ENCODE measurements at places on chromosomes 2 and 18.
A peak's percentile ranks its signal among the peaks of the same experiment; 100 is the strongest.

GRCh38 chr2:31284107-31284506, 50.2 kb downstream of the EHD3 start:
- H3K4me1 ChIP-seq: no peaks in the 10 kb centered on the region
- H3K27ac ChIP-seq: no peak overlapping the region
- H3K27me3 ChIP-seq: no peaks in the 10 kb centered on the region
- no peak overlapping the region for H3K4me3 ChIP-seq
- no peaks in the 10 kb centered on the region for H3K36me3 ChIP-seq

- no peaks in the 10 kb centered on the region for H3K27me3 ChIP-seq
- H3K4me1 ChIP-seq: peaks cover 12% of the 10 kb centered on the region
- no peaks in the 10 kb centered on the region for H3K36me3 ChIP-seq
- H3K4me3 ChIP-seq: no peak overlapping the region
Measured at GRCh38 chr2:85011747-85012146, 40.8 kb downstream of the KCMF1 start.

DNA sequence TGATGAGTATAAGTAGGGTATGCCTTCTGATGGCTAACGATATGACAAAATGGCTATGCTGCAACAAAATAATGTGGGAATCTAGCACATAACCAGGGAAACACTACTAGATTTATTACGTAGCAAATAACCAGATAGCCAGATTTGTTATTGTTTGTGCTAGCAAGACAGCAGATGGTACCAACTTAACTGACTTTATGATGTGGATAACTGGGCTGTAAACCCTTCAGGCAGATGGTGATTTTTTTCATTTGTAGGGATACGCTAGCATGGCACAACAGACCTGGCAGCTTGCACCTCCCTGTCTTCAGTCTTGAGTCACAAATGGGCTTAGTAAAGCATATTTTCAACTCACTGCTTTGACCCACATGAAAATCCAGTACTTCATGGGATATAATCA, 48.7 kb downstream of the PRELID3A start:
- no peaks in the 10 kb centered on the region for H3K27me3 ChIP-seq
- no peaks in the 10 kb centered on the region for H3K4me1 ChIP-seq
- no peak for DNase-seq

- no peak overlapping the region for H3K4me3 ChIP-seq
- H3K4me1 ChIP-seq: no peaks in the 10 kb centered on the region
- no peaks in the 10 kb centered on the region for H3K36me3 ChIP-seq
- DNase-seq: no peak
Measured at GRCh38 chr18:62101321-62101721, 85.5 kb downstream of the PIGN start.

- H3K27ac ChIP-seq: no peak overlapping the region
- no peak for DNase-seq
- no peaks in the 10 kb centered on the region for H3K4me1 ChIP-seq
- H3K36me3 ChIP-seq: no peaks in the 10 kb centered on the region
- no peak overlapping the region for H3K4me3 ChIP-seq
- no peaks in the 10 kb centered on the region for H3K27me3 ChIP-seq
Measured at GRCh38 chr2:237457388-237457941, 29.6 kb upstream of the MLPH start.

GRCh38 chr2:44713170-44713569, 228.3 kb upstream of the SIX3 start:
- no peak overlapping the region for H3K27ac ChIP-seq
- no peak for DNase-seq
- no peaks in the 10 kb centered on the region for H3K36me3 ChIP-seq
- no peak overlapping the region for H3K4me3 ChIP-seq

DNA sequence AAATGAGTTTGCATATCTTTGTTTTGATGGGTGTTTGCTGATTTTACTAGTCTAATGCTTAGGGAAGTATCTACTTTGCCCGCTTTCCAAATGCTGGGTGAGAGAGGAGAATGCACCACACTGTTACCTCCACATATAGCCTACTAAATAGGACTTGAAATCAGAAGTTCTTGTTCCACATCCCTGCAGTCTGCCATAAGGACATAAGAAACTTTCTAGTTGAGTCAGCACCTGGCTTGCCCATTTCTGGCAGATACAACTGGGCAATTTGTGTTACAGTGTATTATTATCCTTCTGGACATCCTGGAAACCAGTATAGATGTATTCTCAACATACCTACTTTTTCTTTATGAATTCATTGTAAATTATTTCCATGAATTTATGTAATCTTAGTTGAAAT, 29.5 kb downstream of the ANXA4 start:
- no peak overlapping the region for H3K4me3 ChIP-seq
- no peak for DNase-seq
- peaks cover 47% of the 10 kb centered on the region for H3K4me1 ChIP-seq
- H3K36me3 ChIP-seq: no peaks in the 10 kb centered on the region
- H3K27me3 ChIP-seq: no peaks in the 10 kb centered on the region

DNA sequence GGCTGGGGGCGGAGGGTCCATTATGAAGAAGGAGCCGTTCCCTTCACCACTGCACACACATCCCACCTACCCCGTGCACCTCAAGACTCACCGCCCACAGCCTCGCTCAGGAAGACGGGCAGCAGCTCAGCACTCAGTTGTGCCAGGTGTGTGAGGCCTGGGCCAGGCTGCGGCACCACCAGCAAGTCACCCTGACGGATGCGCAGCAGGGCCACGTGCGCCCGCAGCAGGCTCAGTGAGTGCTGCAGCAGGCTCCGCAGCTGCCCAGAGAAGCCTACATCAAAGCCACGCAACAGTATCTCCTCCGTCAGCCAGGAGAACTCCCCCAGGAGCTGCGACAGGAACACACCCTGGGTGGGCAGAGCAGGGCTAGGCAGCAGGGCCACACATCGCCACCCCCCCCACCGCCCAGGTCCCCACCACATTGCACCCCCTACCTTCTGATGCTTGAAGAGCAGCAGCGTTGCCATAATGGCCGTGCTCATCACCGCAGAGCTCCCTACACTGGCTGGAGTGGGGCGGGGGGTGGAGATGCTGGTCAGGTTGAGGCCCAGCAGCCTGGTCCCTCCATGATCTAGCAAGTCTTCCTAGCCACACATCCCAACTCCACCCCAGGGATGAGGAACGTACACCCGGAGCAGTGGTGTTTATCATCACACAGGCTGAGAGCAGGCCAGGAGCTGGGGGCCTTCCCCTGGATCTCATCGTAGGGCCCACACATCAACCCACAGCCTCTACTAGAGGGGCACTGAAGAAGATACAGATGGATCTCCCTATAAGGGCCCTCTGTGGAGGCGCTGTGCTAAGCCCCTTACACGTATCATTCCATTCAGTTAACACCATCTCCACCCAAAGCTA, 10.2 kb downstream of the GPAT2 start:
- peak; percentile 50 for DNase-seq
- H3K27me3 ChIP-seq: no peaks in the 10 kb centered on the region
- H3K4me1 ChIP-seq: no peaks in the 10 kb centered on the region

- H3K36me3 ChIP-seq: no peaks in the 10 kb centered on the region
- no peak overlapping the region for H3K4me3 ChIP-seq
- no peaks in the 10 kb centered on the region for H3K27me3 ChIP-seq
- no peak overlapping the region for H3K27ac ChIP-seq
- DNase-seq: no peak
- H3K4me1 ChIP-seq: no peaks in the 10 kb centered on the region
Measured at GRCh38 chr2:115833196-115833595, 1390.8 kb downstream of the DPP10 start.

- H3K4me1 ChIP-seq: no peaks in the 10 kb centered on the region
- H3K27ac ChIP-seq: no peak overlapping the region
- no peaks in the 10 kb centered on the region for H3K36me3 ChIP-seq
- no peak overlapping the region for H3K4me3 ChIP-seq
Measured at GRCh38 chr2:16952805-16953204, 287.2 kb upstream of the CYRIA start.

DNA sequence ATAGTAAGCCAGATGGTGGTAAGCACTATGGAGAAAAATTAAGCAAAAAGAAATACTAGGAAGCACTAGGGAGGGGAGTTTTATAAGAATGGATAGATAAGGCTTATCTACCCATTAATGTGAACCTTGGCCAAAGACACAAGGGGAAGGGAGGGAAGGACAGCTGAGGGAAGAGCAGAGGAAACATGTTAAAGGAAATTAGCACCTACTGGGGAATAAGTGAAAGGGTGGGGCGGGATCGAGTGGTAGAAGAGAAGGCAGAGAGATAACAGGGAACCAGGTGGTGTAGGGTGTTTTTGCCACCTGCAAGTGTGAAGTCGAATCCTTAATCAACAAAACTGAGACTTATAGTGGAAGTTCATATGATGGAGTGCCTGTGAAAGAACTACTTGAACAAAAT, 1.7 kb downstream of the UNC80 start:
- no peak overlapping the region for H3K4me3 ChIP-seq
- no peak overlapping the region for H3K27ac ChIP-seq
- no peaks in the 10 kb centered on the region for H3K4me1 ChIP-seq
- H3K36me3 ChIP-seq: no peaks in the 10 kb centered on the region

GRCh38 chr2:203412546-203413331, 84.5 kb downstream of the ABI2 start:
- no peak overlapping the region for H3K4me3 ChIP-seq
- no peaks in the 10 kb centered on the region for H3K4me1 ChIP-seq
- no peak for DNase-seq
- H3K27ac ChIP-seq: no peak overlapping the region
- H3K27me3 ChIP-seq: no peaks in the 10 kb centered on the region

- H3K36me3 ChIP-seq: no peaks in the 10 kb centered on the region
- H3K27ac ChIP-seq: no peak overlapping the region
- no peak for DNase-seq
- H3K27me3 ChIP-seq: no peaks in the 10 kb centered on the region
- no peak overlapping the region for H3K4me3 ChIP-seq
Measured at GRCh38 chr18:52894801-52895200, 554.8 kb downstream of the DCC start.

DNA sequence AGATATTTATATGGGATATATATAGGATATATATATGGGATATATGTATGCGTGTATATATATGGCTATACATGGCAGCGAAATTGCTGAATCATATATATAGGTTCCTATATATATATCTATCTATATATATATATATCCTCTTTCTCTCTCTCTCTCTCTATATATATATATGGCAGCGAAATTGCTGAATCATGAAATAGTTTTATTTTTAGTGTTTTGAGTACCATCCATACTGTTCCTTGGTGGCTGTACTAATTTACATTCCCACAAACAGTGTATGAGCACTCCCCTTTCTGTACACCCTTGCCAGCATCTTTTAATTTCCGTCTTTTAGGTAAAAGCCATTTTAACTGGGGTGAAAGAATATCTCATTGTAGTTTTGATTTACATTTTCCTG, 397.6 kb upstream of the LINC00305 start:
- H3K27me3 ChIP-seq: no peaks in the 10 kb centered on the region
- no peak for DNase-seq
- no peak overlapping the region for H3K27ac ChIP-seq
- H3K4me3 ChIP-seq: no peak overlapping the region
- H3K4me1 ChIP-seq: no peaks in the 10 kb centered on the region

- H3K4me3 ChIP-seq: no peak overlapping the region
- H3K4me1 ChIP-seq: no peaks in the 10 kb centered on the region
- no peaks in the 10 kb centered on the region for H3K27me3 ChIP-seq
- no peak overlapping the region for H3K27ac ChIP-seq
- no peaks in the 10 kb centered on the region for H3K36me3 ChIP-seq
- no peak for DNase-seq
Measured at GRCh38 chr18:35117951-35118411, 76.8 kb downstream of the MAPRE2 start.

DNA sequence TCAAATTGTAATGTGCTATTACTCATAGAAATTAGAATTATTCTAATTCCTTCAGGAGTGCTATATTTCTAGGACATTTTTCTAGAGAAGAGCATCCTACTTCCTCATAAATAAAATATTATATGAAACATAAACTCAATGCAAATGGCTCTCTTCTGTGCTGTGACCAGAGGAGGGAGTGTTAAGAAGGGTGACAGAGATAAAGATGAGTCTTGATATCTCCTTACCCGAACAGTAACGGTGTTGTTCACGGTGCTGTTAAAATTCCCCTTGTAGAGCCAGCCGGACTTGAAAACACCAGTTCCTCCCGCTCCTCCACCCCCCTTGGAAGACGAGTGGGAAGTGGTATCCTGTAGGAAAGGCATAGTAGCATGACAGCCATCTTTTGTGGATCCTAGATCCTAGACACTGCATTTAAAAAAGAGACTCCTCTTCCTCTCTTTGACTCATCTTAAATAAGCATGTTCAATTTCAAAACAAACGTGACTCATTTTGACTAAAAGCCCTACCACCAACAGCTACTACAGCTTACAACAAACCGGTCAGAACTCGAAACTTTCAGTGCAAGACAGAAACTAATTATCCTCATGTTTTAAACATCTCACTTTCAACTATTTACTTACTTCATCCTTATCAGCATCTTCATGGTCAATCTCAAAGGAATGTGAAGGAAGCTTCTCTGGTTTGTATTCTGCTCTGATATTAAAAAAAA, 156.3 kb downstream of the DOCK10 start:
- H3K4me3 ChIP-seq: no peak overlapping the region
- H3K27ac ChIP-seq: no peak overlapping the region
- no peak for DNase-seq
- H3K27me3 ChIP-seq: no peaks in the 10 kb centered on the region
- H3K36me3 ChIP-seq: no peaks in the 10 kb centered on the region

DNA sequence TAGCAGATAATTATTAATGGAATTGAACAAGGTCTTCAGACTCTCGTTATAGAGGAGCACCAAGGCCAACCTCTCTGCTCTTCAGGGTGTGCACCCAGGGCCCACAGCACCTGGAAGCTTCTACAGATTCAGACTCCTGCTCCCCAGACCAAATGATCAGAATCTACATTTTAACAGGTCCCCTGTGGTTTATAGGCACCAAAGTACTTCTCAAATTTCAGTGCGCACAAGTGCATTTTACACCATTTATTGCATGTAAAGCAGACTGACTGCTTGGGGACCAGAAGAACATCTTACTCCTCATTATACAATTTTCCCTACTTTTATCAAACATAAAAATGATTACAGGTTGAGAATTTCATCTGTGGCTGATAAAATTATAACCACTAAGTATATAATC, 163.9 kb downstream of the COL4A4 start:
- H3K36me3 ChIP-seq: peaks cover 4% of the 10 kb centered on the region
- H3K27ac ChIP-seq: no peak overlapping the region
- H3K4me3 ChIP-seq: no peak overlapping the region
- H3K4me1 ChIP-seq: no peaks in the 10 kb centered on the region
- no peaks in the 10 kb centered on the region for H3K27me3 ChIP-seq

GRCh38 chr18:8824846-8825245, 119.5 kb downstream of the MTCL1 start:
- no peak overlapping the region for H3K4me3 ChIP-seq
- H3K36me3 ChIP-seq: no peaks in the 10 kb centered on the region
- DNase-seq: no peak
- H3K27ac ChIP-seq: no peak overlapping the region
- no peaks in the 10 kb centered on the region for H3K4me1 ChIP-seq
- no peaks in the 10 kb centered on the region for H3K27me3 ChIP-seq

DNA sequence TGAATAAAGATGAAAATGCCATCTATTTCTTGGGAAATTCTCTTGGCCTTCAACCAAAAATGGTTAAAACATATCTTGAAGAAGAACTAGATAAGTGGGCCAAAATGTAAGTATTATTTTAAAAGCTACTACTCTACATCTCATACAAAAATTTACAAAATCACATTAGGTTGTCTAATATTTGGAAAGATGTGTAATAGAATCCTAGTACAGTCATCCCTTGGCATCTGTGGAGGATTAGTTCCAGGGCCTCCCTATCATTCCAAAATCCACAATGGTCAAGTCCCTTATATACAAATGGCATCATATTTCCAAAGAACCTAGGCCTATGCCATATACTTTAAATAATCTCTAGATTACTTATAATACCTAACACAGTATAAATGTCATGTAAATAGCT, 41.2 kb downstream of the KYNU start:
- H3K4me1 ChIP-seq: no peaks in the 10 kb centered on the region
- no peak overlapping the region for H3K4me3 ChIP-seq
- H3K27ac ChIP-seq: no peak overlapping the region
- no peaks in the 10 kb centered on the region for H3K27me3 ChIP-seq
